NCI-H1105 treated with DMSO at 0.1 percent for 48 hours (cell line): ENCODE measurements at places on chromosomes 4 and X.

GRCh38 chrX:138127314-138127713, 561.4 kb downstream of the ZIC3 start:
- no peak for DNase-seq

- no peak for DNase-seq
Measured at GRCh38 chrX:12007881-12008280, 130.4 kb upstream of the FRMPD4 start.

DNA sequence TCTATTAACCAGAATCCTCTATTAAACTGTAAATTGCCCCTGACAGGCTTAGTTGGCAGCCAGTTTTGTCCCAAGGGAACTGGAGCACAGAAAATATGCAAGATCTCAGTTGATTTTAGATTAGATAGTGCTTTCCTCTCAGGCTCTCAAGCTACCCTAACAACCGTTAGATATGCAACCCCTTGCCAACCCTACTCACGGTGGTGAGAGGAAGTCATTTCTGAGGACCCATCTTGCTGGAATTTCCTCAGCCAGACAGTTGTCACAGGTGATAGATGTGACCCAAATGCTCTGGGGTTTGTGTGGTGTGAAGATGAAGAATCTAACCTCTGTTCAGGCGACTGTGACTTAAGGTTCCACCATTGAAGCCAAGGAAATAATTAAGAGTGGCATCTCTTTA, 447.1 kb downstream of the MID1IP1 start:
- DNase-seq = no peak

DNA sequence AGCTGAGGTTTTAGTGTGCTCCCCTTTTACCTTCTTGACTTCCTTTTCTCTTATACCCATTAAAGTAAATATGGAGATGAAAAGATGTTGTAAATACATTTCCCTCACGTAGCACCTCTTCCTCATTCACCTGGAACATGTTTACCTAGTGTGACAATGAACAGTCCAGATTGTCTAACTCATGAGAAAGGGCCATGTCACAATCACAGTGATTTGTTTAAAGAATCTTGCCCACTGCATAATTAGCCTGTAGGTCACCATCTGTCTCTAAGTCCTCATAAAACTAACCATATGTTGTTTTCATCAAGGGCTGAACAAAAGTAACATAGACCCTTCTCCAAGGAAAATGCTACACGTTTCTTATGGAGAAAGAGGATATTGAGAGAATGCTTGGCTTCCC, 85.7 kb downstream of the TSPAN5 start:
- DNase-seq = no peak

DNA sequence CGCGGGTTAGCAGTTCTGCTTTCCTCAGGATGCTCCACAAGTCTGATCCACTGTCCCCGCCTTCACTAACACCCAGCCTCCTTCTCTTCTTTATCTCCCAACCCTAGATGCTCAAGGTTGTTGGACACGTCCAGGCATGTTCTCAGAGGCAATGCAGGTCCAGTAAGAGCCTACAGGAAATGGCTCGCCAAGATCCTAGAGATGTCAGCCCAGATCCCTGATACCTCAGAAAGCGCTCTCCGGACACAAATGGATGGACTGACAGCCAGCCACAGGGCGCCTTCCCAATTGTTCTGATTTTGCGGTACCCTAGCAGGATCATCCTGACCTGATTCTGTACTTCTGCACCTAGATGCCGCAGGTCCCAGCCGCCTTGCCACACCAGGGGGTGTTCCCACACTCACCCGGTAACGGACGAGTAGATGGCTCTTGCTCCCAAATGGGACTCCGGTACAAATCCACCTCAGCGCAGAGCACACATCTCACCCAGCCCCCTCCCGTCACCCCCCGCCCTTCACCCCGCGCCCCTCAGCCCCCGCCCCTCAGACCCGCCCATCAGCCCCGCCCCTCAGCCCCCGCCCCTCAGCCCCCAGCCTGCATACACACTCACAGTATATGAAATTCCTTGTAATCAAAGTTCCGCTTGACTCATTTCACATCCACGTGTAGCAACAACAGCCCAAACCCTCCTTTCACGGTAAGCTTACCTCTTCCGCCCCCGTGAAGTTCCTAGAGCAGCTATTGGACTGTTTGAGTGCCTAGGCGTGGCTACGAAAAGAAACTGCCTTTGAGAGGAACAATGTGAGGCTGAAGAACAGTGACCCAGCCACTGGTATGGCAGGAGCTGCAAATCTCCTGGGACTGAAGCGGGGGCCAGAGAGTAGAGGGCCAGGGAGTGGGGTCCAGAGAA, at the start of gene EDA2R:
Gene EDA2R (minus strand): TSS at position 488 of the 910 bp plus-strand sequence. CDS start 23,058 bp downstream, outside the sequence.
- DNase-seq = no peak

- DNase-seq = no peak
Measured at GRCh38 chr4:165592386-165592785, 213.6 kb downstream of the CPE start.

- DNase-seq = peak; percentile 0
Measured at GRCh38 chrX:39361736-39362135, 560.5 kb downstream of the MID1IP1 start.

DNA sequence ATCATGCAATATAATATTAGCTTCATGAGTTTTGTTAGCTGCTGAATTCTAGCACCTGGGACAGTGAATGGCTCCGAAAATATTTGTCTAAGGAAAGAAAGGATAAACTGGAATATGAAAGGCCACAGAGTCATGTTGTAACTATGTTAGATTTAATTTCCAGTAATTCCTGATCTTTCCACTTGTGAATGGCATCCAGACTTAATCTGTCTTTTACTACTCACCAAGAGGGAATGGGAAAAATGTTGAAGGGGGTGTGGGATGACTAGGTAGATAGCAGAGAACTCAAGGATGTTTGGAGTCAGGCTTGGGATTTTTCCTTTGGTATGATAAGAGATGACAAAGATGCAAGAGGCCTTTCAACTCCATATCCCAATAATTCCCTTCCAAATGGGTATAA, 9.4 kb downstream of the ADH6 start:
- DNase-seq = no peak

DNA sequence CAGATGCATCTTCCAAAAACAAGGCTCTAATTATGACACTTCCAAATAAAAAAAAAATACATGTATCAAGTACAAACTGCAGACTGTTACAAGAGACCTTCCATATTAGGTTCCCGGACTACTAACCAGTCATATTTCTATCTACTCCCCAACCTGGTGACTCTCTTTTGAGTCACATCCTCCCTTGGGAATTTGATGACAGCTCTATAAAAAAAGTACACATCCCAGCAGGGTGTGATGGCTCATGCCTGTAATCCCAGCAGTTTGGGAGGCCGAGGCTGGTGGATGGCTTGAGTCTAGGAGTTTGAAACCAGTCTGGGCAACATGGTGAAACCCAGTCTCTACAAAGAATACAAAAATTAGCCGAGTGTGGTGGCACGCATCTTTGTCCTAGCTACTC, 14.9 kb downstream of the RPGR start:
- DNase-seq = no peak

- no peak for DNase-seq
Measured at GRCh38 chr4:146132445-146132844, 43.1 kb upstream of the LSM6 start.

GRCh38 chr4:122826079-122826527, 528 bp upstream of the FGF2 start:
- no peak for DNase-seq

DNA sequence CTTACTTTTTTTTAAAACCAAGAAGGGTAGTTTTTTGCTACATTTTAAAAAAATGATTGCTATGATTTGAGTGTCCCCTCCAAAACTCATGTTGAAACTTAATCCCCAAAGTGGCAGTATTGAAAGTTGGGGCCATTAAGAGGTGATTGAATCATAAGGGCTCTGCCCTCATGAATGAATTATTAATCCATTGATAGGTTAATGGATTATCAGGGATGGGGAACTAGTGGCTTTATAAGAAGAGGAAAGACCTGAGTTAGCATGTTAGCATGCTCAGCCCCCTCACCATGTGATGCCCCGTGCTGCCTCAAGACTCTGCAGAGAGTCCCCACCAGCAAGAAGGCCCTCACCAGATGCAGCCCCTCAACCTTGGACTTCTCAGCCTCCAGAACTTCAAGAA, 31.0 kb downstream of the SMIM43 start:
- DNase-seq = no peak

DNA sequence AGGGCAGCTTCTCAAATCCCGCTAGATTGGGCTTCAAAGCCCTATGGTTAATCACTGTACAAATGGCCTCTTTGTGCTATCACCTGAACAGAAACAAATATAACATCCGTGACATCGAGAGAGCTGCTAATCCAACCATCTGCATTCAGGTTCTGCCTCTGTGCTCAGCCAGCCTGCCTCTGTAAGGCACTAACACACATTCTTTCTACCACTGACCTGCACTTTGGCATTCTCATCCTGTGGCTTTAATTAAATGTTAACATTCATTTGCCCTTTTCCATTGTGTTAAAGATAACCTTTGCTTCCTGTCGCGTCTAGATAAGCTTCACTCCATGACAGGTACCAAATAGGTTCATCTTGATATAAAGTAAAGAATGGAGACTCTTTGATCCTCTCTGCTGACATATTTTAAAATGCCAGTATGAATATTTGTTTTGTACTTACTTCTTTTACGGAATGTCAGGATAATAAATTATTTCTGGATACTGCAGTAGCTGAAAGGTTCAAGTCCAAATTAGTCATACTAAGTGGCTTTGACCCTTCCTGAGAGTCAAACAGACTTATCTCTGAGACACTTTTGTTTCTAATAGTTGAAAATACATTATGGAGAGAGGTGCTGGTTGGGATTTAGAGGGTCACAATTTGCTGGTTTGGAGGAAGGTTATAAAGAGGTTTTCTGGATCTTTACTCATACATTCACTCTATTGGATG, 505.7 kb downstream of the PACRGL start:
- DNase-seq = no peak

DNA sequence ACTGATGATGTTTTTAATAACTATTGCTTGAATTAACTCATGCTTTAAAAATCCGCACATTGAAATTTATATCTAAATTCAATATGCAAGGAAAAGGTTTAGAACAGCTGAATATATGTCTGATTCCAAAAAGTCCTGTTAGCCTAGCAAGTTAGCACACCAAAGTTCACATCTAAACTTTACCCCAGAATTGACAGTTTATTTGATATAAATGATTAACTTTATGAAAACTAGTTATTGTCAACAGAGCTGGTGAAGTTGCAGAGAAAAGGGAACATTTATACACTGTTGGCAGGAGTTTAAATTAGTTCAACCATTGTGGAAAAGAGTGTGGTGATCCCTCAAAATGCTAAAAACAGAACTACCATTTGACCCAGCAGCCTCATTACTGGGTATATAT, 120.6 kb upstream of the BMP3 start:
- no peak for DNase-seq

DNA sequence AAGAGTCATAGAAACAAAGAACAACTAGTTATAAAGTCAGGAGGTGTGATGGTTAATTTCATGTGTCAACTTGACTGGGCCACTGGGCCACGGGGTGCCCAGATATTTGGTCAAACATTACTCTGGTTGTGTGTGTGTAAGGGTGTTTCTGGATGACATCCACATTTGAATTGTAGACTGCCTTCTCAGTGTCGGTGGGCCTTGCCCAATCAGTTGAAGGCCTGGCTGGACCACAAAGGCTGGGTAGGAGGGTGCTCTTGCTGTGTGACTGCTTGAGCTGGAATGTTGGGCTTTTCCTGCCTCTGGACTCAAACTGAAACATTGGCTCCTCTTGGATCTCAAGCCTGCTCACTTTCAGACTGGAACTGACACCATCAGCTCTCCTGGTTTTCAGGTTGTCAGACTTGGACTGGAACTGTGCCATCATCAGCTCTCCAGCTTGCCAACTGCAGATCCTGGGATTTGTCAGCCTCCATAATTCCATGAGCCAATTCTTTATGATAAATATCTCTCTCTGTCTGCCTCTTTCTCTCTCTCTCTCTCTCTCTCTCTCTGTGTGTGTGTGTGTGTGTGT, 41.4 kb downstream of the CLDN34 start:
- no peak for DNase-seq

- no peak for DNase-seq
Measured at GRCh38 chr4:123524958-123525628, 128.5 kb downstream of the SPRY1 start.

DNA sequence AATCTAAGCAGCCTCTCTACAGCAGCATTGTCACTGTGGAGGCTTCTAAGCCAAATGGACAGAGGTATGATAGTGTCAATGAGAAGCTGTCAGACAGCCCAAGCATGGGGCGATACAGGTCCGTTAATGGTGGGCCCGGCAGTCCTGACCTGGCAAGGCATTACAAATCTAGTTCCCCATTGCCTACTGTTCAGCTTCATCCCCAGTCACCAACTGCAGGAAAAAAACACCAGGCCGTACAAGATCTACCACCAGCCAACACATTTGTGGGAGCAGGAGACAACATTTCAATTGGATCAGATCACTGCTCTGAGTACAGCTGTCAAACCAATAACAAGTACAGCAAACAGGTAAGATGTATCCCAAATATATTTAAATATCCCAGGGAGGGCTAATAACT, 4.1 kb downstream of the PCDH7 start:
- no peak for DNase-seq

GRCh38 chrX:134908356-134908755, 82.4 kb upstream of the SMIM10 start:
- no peak for DNase-seq

DNA sequence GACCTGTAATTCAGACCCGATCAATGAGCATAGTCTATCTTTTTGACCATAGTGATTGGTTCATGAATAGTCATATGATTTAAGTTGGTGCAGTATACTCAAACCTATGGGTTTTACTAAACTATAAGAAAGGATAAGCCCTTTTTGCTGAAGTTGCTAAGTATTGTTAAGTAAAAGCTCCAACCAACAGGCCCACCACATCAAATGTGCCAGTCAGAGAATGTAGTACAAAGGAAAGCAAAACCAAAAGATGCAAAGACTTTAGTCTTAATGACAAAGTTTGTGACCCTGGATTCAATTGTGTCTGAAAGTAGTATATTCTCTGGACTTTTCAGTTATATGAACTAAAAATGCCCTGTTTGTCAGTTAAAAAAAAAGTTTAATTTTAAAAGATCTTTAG, 208.1 kb upstream of the TET2 start:
- no peak for DNase-seq

- no peak for DNase-seq
Measured at GRCh38 chr4:3491681-3492405, 28.7 kb downstream of the DOK7 start.

- no peak for DNase-seq
Measured at GRCh38 chr4:177128306-177128705, 181.4 kb upstream of the NEIL3 start.

DNA sequence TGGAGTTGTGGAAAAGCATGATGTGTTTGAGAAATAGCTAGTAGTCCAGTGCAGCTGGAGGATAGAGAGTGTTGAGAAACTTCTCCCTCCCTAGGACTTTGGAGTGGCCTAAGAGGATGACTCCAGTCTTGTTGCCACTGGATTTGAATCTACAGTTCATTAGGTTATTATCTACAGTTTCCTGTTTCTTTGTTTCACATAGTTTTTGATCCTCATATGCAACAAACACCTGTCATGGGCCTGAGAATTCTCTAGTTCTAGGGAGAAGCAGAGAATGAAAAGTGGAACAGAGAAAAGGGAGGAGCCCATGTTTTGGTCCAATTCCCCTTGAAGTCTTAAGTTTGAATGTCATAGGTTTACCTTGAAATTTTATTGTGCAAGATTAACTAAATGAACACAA, 73.6 kb upstream of the TBC1D9 start:
- DNase-seq = no peak
